ENCODE measurements at places on chromosomes 2 and 18.
A peak's percentile ranks its signal among the peaks of the same experiment; 100 is the strongest.

DNA sequence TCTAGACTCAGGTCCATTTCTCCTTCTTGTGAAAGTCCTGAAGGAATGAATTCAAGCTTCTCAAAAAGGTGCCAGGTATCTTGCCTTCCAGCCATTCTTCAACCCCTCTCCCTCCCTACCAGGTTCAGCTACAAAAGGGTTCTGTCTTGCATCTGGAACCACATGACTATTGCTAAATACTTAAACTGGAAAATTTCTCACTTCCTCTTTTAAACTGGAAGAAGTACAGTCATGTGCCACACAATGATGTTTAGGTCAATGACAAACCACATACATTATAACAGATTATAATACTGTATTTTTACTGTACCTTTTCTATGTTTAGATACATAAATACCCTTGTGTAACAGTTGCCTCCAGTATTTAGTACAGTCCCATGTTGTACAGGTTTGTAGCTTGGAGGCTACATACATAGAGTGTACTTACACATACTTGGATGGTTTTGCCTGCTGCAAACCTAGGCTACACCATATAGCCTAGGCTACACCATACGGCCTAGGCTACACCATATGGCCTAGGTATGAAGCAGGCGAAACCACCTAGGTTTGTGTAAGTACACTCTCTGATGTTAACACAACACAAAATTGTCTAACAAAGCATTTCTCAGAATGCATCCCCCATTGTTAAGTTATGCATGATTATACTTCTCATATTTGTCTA, 142.0 kb upstream of the DNMT3A start:
- no peak for DNase-seq

- DNase-seq = peak; percentile 43
Observed at GRCh38 chr2:108139521-108139920, 100.2 kb upstream of the SULT1C3 start.

GRCh38 chr2:64630752-64631151, 23.0 kb downstream of the SERTAD2 start:
- DNase-seq = no peak

DNA sequence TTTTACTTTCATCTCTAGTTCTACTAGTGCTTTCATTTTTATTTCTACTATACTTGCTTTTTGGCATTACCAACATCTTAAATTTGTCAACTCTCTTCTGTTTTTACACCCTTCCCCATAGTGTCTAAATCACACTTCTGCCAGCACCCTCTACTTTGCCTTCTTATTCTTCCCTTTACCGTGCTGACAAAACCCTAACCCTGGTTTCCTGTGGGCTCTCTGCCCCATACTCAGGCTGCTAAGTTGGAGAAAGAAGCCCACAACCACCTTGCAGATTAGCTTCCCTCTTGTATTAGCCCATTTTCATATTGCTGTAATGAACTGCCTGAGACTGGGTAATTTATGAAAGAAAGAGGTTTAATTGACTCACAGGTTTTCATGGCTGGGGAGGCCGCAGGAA, 24.8 kb downstream of the GIGYF2 start:
- no peak for DNase-seq

DNA sequence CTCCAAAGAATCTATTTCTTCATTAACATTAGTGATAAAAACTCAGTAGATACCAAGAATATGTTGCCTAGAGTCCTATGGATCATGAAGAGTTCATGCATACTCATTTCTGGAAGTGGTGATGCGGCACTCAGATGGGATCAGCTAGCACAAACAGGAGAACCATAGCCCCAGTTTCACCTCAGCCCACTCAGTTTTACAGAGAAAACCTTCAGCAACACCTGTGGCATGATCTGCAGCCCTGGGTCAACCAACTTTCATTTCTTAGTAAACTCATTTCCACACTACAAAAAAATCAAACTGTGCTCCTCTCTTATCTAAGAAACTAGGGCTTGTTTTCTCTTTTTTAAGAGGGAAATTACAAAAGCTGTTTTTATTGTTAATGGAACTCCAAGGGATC, 569.4 kb downstream of the CCDC85A start:
- no peak for DNase-seq

GRCh38 chr2:105450471-105450870, 51.6 kb upstream of the FHL2 start:
- DNase-seq = no peak

- no peak for DNase-seq
Observed at GRCh38 chr18:57051657-57052044, 95.2 kb upstream of the BOD1L2 start.

DNA sequence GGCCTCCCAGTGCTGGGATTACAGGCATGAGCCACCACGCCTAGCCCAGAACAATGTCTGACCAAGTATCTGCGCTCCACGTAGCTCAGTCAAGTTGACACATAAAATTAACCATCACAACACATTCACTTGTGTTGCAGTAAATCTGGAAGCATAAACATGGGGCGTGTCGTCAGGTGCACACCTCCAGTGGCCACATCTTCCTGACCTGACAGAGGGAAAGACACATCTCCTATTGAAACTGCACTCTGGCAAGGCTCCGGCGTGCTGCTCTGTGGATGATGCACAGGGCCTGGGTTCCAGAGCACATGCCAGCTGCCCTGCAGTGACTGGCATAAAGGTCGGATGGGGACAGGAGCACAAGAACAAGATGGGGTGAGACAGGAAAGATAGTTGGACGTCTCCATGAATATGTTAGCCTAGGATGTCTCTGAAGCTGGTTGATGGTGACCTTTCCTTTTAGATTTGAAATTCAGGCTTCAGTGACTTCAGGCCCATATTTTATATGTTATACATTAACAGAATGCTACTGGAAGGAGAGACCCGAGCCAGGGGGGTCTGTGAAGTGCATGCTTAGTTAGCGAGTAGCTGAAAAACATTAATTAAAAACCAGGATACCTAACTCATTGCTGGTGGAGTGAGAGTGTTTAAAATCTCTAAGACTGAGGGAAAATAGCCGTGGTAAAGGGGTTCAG, 10.9 kb downstream of the IMPA2 start:
- peak; percentile 36 for DNase-seq

DNA sequence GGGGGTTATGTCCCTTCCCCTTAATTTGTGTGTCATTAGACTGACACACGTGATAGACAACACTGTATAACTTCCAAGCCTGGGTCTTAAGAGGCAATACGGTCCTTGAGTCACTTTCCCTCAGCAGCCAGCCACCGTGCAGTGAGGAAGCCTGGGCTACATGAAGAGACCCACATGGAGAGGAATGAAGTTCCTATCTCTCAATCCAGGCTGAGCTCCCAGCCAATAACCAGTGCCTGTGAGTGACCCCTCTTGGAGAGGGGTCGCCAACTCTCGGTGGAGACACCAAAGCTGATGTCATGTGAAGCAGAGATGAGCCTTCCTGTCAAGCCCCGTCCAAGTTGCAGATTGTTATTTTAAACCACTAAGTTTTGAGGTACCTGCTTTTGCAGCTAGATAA, 5.7 kb upstream of the WDSUB1 start:
- DNase-seq = no peak

- DNase-seq = no peak
Observed at GRCh38 chr18:3138274-3138975, 81.3 kb downstream of the MYOM1 start.

DNA sequence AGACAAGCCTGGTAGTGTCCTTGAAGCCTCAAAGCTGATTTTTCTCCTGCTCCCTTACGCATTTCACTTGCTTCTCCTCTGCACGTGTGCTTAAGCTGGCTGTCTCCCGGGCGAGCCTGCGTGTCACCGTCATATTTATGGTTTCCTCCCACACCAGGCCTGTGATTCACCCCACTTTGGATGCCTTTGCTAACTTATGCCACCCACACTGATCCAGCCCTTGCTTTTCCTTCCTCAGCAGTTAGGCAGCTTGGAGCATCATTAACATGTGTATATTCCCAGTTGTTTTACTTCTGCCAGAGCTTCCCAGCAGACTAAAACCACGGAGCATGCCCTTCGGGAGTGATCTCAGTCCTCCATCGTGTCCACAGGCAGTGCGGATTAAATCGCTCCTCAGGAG, 2.2 kb downstream of the ST3GAL5 start:
- peak; percentile 84 for DNase-seq

DNA sequence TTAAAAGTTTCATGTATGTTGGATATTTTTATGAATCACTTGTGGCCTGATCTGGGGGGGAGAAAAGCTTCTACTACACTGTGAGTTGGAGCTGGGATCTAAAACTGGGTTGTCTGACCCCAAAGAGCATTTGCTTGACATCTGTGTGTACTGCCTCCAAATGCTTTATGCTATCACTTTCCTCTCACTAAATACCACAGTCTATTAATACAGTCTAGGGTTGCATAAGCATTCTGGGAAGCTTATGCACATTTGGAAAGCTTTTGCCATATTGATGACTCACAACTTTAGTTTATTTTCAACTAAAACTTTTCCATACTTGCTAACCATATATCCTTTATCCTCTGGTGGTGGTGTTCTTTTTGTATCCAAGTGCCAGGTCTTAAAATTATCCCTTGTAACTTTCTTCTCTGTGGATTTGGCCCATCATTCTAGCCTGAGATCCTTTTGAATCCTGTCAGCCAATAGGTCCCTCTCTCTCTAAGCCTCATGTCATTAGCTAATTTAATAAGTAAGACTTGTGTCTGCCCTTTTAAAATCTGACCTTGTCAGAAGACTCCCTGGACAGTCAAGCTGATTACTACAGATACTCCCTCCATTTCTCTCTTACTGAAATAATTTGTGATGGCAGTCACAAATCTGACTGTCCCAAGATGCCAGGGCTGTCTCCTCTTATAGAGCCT, 72.7 kb downstream of the NXPH2 start:
- peak; percentile 22 for DNase-seq

DNA sequence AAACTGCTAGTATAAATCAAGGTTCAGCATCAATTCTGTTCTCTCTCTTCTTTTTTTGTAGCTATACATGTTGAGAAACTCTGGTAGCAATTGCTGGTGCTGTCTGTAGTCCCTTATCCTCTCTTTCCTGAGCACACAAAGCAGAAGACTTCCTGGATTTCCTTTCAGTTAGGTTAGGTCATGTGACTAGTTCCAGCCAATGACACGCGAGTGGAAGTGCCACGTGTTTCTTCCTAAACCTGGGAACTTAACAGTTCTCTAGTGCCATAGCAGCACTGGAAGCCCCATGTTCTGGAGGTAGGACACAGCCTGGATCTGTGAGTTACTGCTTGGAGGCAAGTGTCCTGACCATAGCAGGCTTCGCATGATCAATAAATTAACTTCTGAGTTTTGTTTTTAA, 125.9 kb downstream of the PLA2R1 start:
- DNase-seq = peak; percentile 25

DNA sequence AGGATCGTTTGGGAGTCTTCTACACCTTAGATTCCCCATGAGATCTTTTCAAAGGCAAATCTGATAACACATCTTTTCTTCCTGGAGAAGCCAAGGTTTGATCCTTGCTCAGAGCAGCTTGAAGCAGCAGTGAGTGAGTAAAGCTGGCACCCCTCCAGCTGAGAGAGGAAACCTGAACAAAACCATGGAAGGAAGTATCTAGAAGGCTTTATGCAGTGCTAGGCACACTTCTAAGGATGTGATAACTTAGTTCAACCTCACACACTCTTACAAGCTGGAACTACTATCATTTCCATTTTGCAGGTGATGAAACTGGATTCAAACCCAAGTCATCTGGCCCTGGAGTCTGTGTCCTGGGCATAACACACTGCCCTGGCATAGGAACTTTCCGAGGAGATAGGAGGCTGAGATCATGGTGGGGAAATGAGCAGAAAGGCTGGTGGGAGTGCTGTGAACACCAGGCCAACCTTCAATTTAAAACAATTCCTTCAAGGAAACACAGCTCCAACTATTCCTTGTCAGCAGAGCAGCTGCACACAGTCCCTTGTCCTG, 71.2 kb downstream of the CTAGE1 start:
- no peak for DNase-seq

DNA sequence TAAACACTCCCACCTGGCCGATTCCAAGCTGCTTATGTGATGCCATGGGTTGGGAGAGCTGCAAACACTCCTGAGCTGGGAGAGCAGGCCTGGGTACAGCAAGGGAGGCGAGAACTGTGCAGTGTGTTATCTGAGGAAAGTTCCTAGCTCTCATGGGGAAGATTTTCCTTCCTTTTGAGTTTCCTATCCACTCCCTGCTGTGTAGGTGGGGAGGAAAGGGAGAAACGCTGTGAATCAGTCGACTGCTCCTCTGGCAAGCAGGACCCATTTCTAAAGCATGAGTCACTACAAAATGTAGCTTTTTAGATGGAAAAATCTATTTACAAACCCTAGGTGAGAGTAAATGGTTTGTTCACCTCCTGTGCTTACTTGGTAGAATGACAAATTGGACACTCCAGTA, 80.4 kb downstream of the SH3RF3 start:
- DNase-seq = peak; percentile 64

GRCh38 chr2:227461811-227462461, 10.0 kb upstream of the AGFG1 start:
- no peak for DNase-seq

GRCh38 chr2:14634489-14635390, 2.2 kb downstream of the LRATD1 start:
- DNase-seq = peak; percentile 53

DNA sequence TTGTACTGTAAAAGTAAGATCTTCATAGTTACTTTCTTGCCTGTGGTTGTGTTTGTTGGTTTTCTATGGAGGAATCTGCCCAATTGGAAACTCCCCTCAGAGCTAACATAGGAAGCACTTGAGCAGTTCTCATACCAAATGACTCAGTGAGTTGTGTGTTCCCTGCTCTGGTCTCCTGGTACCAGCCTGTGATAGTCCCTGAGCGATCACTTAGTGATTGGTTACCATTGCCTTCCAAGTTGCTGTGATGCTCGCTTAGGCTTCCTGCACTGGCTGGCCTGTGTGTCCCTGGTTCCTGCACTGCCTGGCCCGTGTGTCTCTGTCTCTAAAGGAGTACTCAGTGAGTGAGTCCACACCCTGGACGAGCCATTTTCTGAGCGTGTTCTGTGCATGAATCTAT, 133.0 kb downstream of the MAP4K4 start:
- DNase-seq = peak; percentile 63

Measured in ACHN (cell line).